WTC11 (cell line): ENCODE measurements at places on chromosomes 13 and 19. TPM values are rescaled to one million over a fixed set of nuclear protein-coding genes. Genes with fewer than 3 reads are reported as not detected.

- DNase-seq, result no peak
- H3K4me3 ChIP-seq, result no peak overlapping the region
- peaks cover 18% of the 10 kb centered on the region for H3K4me1 ChIP-seq
- peaks cover 79% of the 10 kb centered on the region for H3K27me3 ChIP-seq
- no peaks in the 10 kb centered on the region for H3K36me3 ChIP-seq
Measured at GRCh38 chr19:41936416-41936850, 8.2 kb upstream of the ERFL start.

PALM gene
- 17.7 to 25.6 TPM (median 22.1 TPM) in 3 replicates for total RNA-seq

- no peak overlapping the region for H3K4me3 ChIP-seq
- DNase-seq, result no peak
- H3K27ac ChIP-seq, result 0 out of 2 replicates have a peak overlapping the region, but pooled peaks have one; percentile 63
- H3K36me3 ChIP-seq, result no peaks in the 10 kb centered on the region
- no peaks in the 10 kb centered on the region for H3K27me3 ChIP-seq
Measured at GRCh38 chr13:99256709-99257108, 1.5 kb downstream of the GPR18 start.

DNA sequence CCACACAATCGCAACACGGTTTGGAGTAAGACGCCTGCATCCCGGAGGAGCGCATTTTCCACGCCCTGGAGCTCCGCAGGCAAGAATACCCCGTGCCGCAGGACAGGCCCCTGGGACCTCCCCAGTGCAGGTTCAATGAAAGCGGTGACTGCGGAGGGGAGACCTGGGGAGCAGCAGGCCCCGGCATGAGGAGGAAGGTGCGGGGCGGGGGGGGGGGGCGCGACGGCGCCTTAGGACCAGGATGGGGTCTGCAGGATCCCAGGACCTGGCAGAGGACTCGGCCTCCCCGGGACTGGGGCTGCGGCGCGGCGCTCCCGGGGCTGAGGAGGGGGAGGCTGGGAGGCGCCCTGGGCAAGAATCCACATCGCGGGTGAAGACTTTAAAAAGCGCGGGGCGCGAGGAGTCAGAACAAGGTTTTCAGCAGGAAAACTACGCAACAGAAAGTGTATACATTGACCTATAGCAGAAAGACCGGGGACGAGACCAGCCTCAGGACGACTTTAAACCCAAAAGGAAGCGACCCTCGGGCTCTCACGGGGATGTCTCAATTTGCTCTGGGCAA lies 432 bp downstream of the ZNF611 start:
- peaks cover 11% of the 10 kb centered on the region for H3K27me3 ChIP-seq
- peak overlapping the region; percentile 89 for H3K4me3 ChIP-seq
- no peaks in the 10 kb centered on the region for H3K36me3 ChIP-seq
- H3K27ac ChIP-seq, result 0 out of 2 replicates have a peak overlapping the region, but pooled peaks have one; percentile 32

PSG7 gene
- not detected in 3 replicates for total RNA-seq

NEK3 gene
- total RNA-seq, result 27.8 to 33.3 TPM (median 30.0 TPM) in 3 replicates

DNA sequence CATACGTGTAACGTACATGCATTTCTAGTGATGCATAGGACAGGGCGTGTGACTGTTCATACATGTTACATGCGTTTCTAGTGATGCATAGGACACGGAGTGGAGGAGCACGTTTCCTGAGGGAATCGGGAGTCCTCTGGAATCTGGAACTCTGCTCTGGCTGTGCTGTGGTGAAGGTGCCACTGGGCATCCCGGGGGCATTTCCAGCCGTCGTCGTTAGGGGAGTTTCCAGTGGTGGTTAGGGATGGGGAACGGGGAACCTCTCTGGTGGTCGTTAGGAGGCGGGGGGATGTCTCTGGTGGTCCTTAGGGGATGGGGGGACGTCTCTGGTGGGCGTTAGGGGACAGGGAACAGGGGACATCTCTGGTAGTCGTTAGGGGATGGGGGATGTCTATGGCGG lies 209.6 kb upstream of the SOX1 start:
- H3K4me1 ChIP-seq, result peaks cover 32% of the 10 kb centered on the region
- no peak overlapping the region for H3K27ac ChIP-seq
- H3K4me3 ChIP-seq, result no peak overlapping the region
- H3K36me3 ChIP-seq, result peaks cover 7% of the 10 kb centered on the region; the same call in 1 of the 2 replicates
- H3K27me3 ChIP-seq, result peaks cover 4% of the 10 kb centered on the region; the same call in 1 of the 2 replicates
- no peak for DNase-seq

GRCh38 chr13:47190696-47191305 lies 293.9 kb upstream of the HTR2A start:
- no peaks in the 10 kb centered on the region for H3K4me1 ChIP-seq
- H3K36me3 ChIP-seq, result no peaks in the 10 kb centered on the region
- no peak overlapping the region for H3K27ac ChIP-seq

- H3K4me1 ChIP-seq, result peaks cover 15% of the 10 kb centered on the region
- H3K4me3 ChIP-seq, result no peak overlapping the region
- H3K27ac ChIP-seq, result no peak overlapping the region
Measured at GRCh38 chr13:62625214-62625881, 1209.7 kb upstream of the PCDH20 start.

SLC27A5 gene
- 18.8 to 22.0 TPM (median 21.9 TPM) in 3 replicates for total RNA-seq

GRCh38 chr19:19860756-19861390 lies 4.8 kb upstream of the ZNF253 start:
- peaks cover 24% of the 10 kb centered on the region for H3K4me1 ChIP-seq
- peak; percentile 88 for DNase-seq
- no peaks in the 10 kb centered on the region; the same call in 1 of the 2 replicates for H3K27me3 ChIP-seq
- H3K4me3 ChIP-seq, result peak overlapping the region; percentile 96
- H3K36me3 ChIP-seq, result peaks cover 31% of the 10 kb centered on the region
- H3K27ac ChIP-seq, result peak overlapping the region; percentile 99

GRCh38 chr13:30065181-30065580 lies 214.8 kb upstream of the UBL3 start:
- no peak for DNase-seq
- H3K36me3 ChIP-seq, result peaks cover 3% of the 10 kb centered on the region
- no peak overlapping the region for H3K4me3 ChIP-seq
- no peaks in the 10 kb centered on the region for H3K27me3 ChIP-seq

GRCh38 chr13:95033890-95034289 lies 267.4 kb downstream of the ABCC4 start:
- no peak overlapping the region for H3K27ac ChIP-seq
- H3K4me3 ChIP-seq, result no peak overlapping the region

GRCh38 chr13:103883164-103883563 lies 816.9 kb upstream of the SLC10A2 start:
- peak; percentile 65 for DNase-seq
- no peaks in the 10 kb centered on the region for H3K27me3 ChIP-seq
- H3K36me3 ChIP-seq, result no peaks in the 10 kb centered on the region
- no peak overlapping the region for H3K4me3 ChIP-seq

DNA sequence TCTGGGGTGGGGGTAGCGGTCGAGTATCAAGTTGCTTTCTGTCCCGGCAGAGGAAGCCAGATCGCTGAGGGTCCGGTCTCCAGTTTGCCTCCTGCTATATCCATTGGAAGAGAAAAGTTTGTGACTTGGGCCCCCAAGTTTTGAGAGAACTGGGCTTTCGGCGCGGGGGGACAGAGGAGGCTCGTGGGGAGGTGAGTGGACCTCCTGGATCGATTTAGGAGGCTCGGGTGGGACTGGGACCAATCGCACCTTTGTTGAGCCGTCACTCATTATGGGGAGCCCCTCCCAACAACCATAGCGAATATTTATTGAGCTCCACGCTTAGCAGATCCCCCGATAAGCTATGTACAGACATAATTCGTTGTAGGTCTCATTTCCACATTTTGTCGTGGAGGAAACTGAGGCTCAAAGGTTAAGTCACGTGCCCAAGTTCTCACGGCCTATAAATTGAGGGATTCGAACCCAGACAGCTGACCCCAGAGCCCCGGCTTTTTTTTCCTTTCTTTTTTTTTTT lies 909 bp downstream of the RFXANK start:
- H3K36me3 ChIP-seq, result peaks cover 5% of the 10 kb centered on the region; the same call in 1 of the 2 replicates
- DNase-seq, result no peak

BRME1 gene
- total RNA-seq, result 5.0 to 7.2 TPM (median 6.4 TPM) in 3 replicates

DNA sequence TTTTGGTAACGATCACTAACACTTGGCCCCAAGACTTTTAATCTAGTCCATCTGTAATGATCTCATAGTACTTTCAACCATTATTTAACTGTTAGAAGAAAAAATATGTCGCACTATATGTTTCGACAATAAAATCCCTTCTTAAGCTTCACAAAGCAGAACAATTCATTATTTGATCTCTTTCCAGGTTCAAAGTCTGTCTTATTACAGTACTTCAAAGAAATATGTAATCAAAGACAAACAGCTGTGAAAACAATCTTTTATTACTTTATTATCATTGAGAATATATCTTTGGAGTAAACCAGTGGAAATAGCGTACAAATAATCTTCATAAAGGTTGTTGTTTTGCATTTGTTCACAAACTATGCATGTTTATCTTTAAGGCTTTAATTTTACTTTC lies 93.5 kb downstream of the DACH1 start:
- H3K27ac ChIP-seq, result no peak overlapping the region
- no peak for DNase-seq
- no peaks in the 10 kb centered on the region for H3K27me3 ChIP-seq

ZNF382 gene
- 8.2 to 9.5 TPM (median 8.8 TPM) in 3 replicates for total RNA-seq

DNA sequence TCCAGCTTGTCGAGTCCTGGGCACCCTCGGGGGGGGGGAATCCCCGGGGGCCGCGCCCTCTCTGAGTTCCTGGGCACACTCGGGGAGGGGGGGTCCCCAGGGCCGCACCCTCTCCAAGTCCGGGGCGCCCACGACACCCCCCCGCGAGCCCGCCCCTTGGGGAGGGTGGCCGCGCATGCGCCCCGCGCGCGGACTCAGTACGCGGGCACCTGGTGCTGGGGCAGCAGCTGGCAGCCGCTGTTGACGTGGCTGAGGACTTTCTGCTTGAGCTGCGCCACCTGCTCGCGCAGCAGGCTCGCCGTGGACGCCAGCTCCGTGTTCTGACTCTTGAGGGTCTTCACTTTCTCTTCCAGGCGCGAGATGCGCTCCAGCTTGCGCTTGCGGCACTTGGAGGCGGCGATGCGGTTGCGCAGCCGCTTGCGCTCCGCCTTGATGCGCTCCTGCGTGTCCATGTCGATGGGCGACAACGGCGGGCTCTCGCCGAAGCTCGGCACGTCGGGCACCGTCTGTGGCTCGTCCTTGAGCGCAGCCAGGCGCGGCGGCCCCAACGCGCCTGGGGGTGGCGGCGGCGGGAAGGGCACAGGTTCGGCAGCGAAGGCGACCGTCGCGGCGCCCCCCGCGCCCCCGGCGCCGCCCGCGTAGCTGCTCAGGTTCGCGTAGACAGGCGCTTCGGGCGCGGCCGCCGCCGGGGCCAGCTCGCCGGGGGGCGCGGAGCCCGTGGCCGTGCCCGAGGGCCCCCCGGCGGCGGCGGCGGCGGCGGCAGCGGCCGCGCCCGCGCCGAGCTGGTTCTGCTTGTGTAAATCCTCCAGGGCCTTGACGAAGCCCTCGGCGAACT lies 958 bp downstream of the JUND start:
- H3K4me3 ChIP-seq, result peak overlapping the region; percentile 96
- H3K27me3 ChIP-seq, result peaks cover 3% of the 10 kb centered on the region; the same call in 1 of the 2 replicates
- H3K36me3 ChIP-seq, result peaks cover 12% of the 10 kb centered on the region
- H3K4me1 ChIP-seq, result peaks cover 27% of the 10 kb centered on the region
- peak overlapping the region; percentile 94 for H3K27ac ChIP-seq
- DNase-seq, result peak; percentile 53

DNA sequence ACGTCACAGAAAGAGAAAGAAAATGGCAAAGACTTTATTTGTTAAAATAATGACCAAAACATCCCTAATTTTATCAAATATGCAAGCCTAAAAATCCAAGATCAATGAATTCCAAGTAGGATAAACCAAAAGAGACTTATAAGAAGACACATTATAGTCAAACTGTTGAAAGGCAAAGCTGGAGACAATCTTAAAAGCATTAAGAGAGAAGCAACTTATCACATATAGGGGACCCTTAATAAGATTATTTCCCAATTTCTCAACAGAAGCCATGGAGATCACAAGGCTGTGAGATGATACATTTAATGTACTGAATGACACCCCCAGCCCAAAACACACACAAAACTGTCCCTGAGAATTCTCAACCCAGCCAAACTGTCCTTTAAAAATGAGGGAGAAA lies 228.7 kb downstream of the COG6 start:
- no peak overlapping the region for H3K27ac ChIP-seq
- DNase-seq, result no peak
- H3K4me1 ChIP-seq, result no peaks in the 10 kb centered on the region
- no peak overlapping the region for H3K4me3 ChIP-seq

DNA sequence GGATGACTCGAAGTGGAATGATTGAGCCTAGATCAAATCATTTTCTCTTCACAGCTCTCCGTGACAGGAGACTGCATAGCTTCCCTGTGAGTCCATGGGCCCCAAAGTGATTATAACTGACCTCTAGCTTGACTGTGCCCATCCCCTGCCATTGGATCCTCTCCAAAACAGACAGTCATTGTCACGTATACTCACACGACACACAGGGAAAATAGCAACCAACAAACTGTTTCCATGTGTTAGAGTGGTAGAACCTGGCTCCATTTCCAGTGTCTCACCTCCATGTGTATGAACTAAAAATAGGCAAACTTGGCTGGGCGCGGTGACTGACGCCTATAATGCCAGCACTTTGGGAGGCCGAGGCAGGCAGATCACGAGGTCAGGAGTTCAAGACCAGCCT lies 48.8 kb upstream of the NPAS1 start:
- no peak for DNase-seq
- H3K27me3 ChIP-seq, result no peaks in the 10 kb centered on the region
- H3K36me3 ChIP-seq, result no peaks in the 10 kb centered on the region
- H3K4me3 ChIP-seq, result no peak overlapping the region

DNA sequence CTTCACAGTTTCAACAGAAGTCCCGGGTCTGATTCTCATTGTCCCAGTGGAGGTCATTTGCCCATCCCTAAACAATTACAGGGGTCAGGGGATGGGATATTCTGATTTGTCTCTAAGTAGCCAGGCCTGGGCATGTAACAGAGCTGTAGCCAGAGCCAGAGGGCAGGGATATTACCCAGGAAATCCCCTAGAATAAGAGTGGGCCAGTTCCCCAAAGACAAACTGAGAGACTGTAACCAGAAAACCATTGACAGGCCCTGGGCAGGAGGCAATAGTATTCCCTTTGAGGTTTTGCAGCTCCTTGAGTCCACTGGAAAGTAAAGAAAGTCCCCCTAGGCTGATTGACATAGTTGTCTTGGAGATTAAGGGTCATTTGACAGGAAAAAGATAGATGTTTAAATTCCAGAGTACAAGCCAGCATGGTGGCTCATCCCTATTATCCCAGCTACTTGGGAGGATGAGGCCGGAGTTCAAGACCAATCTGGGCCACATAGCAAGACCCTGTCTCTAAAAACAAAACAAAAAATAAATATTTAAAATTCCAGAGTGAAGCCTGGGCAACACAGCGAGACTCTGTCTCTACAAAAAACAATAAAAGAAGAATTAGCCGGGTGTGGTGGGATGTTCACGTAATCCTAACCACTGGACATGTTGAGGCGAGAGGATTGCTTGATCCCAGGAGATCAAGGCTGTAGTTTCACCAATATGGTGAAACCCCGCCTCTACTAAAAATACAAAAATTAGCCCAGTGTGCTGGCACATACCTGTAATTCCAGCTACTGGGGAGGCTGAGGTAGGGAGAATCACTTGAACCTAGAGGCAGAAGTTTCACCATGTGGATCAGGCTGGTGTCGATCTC lies 1.9 kb upstream of the SDHAF1 start:
- peaks cover 19% of the 10 kb centered on the region for H3K27me3 ChIP-seq
- H3K4me3 ChIP-seq, result no peak overlapping the region
- no peak for DNase-seq
- H3K36me3 ChIP-seq, result no peaks in the 10 kb centered on the region

- DNase-seq, result no peak
- no peak overlapping the region for H3K4me3 ChIP-seq
- no peak overlapping the region for H3K27ac ChIP-seq
- no peaks in the 10 kb centered on the region; the same call in 1 of the 2 replicates for H3K27me3 ChIP-seq
- no peaks in the 10 kb centered on the region for H3K36me3 ChIP-seq
Measured at GRCh38 chr13:22027566-22027965, 356.7 kb downstream of the FGF9 start.

GRCh38 chr13:52383366-52383765 lies 22.6 kb downstream of the THSD1 start:
- no peak for DNase-seq
- no peaks in the 10 kb centered on the region for H3K27me3 ChIP-seq
- H3K4me3 ChIP-seq, result no peak overlapping the region
- H3K4me1 ChIP-seq, result no peaks in the 10 kb centered on the region
- H3K27ac ChIP-seq, result no peak overlapping the region
